ENCODE measurements at places on chromosomes 3 and 15. TPM values are rescaled to one million over a fixed set of nuclear protein-coding genes. Genes with fewer than 3 reads are reported as not detected.

SLC12A1 gene
- polyA plus RNA-seq: not detected

ROPN1 gene
- polyA plus RNA-seq: not detected

KCNMB2 gene
- not detected for polyA plus RNA-seq

ACAD9 gene
- polyA plus RNA-seq: 17.1 TPM

GNAT1 gene
- polyA plus RNA-seq: not detected

XYLB gene
- 1.4 TPM for polyA plus RNA-seq

COLQ gene
- 0.26 TPM for polyA plus RNA-seq

TMCO5A gene
- polyA plus RNA-seq: not detected

MAGEL2 gene
- not detected for polyA plus RNA-seq

DUOX2 gene
- not detected for polyA plus RNA-seq

PLA2G4B gene
- 0.98 TPM for polyA plus RNA-seq

SLC15A2 gene
- 0.46 TPM for polyA plus RNA-seq

MINAR1 gene
- polyA plus RNA-seq: 0.25 TPM

IGSF10 gene
- polyA plus RNA-seq: not detected

CPLX3 gene
- polyA plus RNA-seq: not detected

ZNF80 gene
- not detected for polyA plus RNA-seq

LRRC31 gene
- not detected for polyA plus RNA-seq

MKRN2OS gene
- polyA plus RNA-seq: not detected

LDHAL6B gene
- not detected for polyA plus RNA-seq

SPINT1 gene
- polyA plus RNA-seq: 2.0 TPM

TNNC1 gene
- 0.73 TPM for polyA plus RNA-seq

IGDCC3 gene
- polyA plus RNA-seq: not detected

ALDH1A2 gene
- polyA plus RNA-seq: not detected

CAND2 gene
- polyA plus RNA-seq: 5.5 TPM
